ENCODE measurements at places on chromosomes 7 and 10.

GRCh38 chr10:86945361-86946212 lies 11.8 kb downstream of the MMRN2 start:
- no peak for DNase-seq

GRCh38 chr10:86397120-86397519 lies 30.5 kb upstream of the GRID1 start:
- no peak for DNase-seq

DNA sequence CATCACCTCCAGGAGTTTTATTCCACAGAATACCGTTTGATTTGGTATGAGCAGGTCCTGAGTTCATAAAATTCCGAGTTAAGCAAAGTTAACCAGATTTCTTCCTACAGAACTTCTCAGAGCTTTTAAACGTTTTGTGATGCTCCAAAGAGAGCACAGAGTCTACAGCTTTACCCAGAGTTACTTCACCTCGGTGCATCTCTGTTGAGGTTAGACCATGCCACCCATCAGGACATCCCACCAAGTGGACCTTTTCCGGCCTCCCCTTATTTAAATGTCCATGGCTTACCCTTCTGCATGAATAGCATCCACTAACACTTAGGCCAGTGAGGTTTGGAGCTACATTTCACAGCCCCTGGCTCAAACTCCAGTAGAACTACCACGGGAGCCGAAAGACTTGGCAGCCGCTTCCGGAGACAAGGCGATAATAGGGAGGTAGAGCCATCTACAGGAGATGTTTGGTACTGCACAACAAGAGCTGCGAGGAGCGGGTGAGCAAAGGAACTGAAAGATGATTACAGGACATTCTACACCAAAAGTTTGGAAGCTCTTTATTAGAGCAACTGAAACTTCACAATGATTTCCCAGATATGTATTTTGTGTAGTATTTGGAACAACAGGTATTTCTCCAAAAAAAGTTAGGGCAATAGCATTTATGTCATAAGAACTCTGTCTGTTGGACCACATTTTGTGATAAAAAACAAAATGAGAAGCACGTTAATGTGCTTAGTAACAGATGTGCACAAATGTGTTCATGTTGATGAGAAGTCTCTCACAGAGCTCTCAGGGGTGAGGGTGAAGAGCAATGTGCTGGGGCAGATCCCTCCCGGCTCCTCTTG lies 174.7 kb downstream of the HERPUD2 start:
- DNase-seq: peak; percentile 88

- no peak for DNase-seq
Measured at GRCh38 chr7:93559639-93560491, 14.7 kb downstream of the CALCR start.

DNA sequence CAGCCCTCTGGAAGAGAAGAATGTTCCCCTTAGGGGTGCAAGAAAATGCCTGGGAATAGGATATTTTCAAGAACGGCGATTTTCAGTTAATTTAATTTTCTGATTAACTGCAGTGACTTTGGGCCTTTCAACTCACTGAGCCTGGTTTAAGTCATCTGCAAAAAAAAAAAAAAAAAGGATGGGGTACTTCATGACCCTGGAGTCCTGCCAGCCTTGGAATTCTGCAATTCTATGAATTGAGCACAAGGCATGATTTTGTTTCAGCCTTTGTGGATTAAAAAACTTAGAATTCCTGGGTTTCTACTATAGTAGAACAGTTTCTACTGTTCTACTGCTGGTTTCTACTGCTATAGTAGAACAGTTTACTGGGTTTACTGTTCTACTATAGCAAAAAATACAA lies 58.3 kb upstream of the CALD1 start:
- DNase-seq: no peak

DNA sequence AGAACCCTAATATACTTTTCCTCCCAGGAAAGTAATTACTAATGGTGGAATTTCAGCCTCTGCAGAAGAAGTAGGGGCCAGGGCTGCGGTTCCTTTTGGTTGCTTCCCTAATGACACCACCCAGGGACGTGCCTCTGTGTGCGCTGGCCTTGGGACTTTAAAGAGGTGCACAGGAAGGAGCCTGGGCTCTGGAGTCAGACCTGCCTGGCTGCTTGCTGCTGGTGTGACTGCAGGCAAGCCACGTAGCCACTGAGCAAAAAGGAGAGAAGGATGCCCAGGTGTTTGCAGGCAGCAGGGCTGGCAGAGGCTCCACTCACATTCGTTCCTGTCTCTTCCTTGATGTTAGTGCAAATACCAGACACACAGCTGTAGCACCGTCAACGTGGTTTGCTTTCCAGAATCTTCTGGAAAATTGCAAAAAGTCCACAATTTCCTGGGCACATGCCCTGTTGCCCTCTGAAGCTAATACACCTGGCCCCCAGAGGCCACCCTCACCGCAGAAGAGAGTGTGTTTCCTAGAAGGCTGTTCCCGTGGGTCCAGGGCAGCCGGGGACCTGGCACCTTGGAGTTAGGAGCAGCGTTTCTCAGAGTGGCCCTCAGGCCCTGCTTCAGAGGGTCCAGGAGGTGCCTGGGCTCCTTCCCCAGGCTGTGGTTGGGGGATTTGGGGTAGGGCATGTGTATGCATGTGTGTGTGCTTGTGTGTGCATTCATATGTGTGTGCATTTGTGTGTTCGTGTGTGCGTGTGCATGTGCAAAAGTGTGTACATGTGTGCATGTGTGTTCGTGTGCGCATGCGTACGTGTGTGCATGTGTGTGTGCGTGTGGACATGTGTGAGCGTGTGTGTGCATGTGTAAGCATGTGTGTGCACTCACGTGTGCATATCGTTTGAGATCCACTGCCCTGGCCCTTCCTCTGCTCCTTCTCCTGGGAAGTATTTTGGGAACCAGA lies 12.8 kb upstream of the PRKAG2 start:
- no peak for DNase-seq

DNA sequence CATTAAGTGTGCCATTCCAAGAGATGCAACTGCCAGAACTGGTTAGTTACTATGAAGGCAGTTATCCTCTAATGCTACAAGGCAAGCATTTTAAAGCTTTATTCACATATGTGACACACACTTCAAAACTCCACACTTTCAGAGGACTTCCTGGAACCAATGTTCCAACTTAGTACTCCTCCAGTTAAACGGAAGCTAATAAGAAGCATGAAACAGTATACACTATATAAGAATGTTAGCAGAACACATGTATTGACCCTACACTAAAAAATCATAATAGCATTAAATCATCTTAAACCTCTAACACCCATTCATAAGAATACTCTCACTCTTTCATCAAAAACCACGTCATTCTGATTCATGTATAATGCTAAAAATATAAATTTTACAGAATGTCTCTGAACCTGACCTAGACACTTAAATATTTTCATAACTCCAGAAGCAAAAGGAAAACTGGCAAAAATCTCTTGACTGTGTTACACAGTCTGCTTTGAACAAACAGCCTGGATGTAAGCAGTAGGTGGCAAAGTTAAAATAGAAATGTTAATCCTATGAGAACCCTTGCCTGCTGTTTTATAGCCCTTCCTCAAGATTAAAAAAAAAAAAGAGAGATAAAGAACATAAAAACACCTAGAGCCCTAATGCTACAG lies 135.0 kb downstream of the SEMA3C start:
- DNase-seq: peak; percentile 41

GRCh38 chr7:17131983-17132655 lies 166.3 kb upstream of the AHR start:
- no peak for DNase-seq

GRCh38 chr7:97298561-97298960 lies 181.1 kb downstream of the SDHAF3 start:
- no peak for DNase-seq

All from umbilical cord (tissue), 2 donors.